ENCODE measurements at places on chromosomes 11 and 22.

DNA sequence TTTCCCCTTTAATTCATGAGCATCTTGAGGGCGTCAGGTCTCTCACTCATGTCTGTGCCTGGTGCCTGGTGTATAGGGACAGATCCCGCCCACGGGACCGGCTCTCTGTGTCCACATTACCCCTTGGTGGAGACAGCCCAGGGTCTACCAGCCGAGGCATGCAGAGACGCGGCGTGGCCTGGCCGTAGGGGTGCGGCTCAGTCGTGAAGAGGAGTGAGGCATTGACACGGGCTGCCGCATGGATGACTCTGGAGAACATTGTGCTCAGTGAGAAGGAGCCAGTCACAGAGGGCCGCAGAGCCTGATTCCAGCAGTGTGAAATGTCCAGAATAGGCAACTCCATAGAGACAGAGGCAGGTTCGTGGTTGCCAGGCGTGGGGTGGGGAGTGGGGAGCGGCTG is 209.8 kb downstream of the TBC1D22A start:
- DNase-seq, result no peak

GRCh38 chr22:33192156-33192555 is 134.0 kb upstream of the SYN3 start:
- no peak for DNase-seq

DNA sequence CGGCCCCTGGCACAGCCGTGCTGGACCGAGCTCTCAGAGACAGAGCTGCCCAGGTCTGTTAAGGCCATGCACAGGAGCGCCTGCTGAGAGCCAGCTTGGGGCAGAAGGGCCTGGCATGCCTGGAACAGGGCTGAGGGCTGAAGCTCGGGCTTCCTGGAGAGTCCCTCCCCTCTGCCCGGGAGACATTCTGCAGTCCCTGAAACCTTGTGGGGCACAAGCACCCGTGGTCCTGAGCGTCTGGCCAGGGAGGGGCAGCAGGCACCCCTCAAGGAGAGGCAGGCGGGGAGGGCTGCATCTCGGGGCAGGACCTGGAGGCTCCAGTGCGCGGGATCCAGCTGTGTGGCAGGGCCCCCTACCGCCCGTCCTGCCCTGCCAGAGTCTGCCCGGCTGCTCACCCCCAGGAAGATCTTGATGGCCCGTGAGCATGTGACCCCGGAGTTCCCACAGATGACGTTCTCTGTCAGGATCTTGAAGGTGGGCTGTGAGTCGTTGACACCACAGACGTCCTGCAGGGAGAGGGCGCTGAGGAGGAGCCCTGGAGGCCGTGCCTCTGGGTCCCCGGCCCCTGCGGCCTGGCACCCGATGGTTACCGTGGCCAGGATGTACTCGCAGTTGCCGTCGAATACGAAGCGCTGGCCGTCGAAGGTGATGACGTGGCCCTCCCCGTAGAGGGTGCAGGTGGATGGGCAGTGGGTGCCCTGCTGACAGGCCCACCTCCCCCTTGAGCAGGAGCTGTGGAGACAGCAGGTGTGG is 10.9 kb downstream of the MUC6 start:
- no peak for DNase-seq

DNA sequence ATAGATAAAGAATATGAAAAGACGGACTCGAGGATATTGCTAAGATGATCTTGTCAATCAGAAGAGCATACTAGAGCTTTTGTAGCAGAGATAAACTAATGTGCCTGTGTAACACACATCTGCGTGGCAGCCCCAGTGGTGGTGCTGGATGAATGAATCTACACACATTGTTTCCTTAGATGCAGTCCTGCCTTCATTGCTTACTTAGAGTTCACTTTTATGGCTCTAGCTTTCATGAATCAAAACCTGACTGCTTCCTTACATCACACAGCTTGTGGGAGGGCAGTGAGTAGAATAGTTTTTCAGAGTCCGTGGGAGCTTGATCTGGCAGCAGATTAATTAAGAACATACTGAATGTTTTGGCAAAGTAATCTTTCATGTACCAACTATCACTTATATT is 83.7 kb downstream of the EXT2 start:
- no peak for DNase-seq

DNA sequence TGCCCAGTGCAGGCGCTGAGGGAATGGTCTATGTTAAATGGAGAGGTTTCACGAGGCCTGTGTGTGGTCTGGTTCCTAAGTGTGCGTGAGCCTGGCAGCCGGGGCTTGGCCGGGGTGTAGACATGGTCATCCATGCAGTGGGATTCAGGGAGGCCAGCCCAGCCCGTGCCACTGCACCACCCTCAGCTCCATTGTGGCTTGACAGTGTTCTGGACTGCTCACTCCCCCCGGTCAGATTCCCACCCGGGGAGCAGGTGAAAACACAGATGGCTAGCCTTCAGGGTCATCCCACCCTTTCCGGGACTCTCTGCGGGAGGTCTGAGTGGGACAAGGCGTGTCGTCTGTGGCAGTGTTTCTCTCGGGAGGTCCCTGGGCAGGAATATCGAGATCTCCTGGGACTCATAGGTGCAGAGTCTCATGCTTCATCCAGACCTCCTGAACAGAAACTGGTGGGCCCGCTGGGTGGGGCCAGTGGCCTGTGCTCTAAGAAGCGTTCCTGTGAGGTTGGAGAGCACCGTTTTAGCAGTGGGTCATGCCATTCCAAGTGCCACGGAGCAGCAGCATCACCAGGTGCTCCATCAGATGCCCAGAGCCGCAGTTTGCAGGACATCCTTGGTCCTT is 52.3 kb downstream of the ST14 start:
- DNase-seq, result no peak

- DNase-seq, result no peak
Measured at GRCh38 chr22:44382116-44383038, 69.6 kb upstream of the SHISAL1 start.

DNA sequence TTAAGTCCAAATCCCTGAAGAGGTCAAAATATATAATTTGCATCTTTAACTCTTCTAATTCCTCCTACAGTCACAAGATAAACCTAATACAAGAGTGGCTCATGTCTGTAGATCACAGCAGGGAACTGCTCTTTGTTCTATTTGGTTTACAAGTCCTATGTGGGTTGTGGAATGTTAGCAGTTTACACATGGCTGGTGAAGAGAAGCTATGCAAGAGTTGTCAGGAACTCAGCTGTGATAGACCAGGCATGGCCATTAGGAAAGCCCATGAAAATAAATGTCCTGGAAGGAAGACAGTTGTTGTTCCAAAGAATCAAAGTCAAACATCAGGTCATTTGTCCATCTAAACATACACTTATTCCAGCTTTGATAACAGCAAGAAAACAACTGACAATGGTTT is 312.4 kb upstream of the PITPNB start:
- peak; percentile 47 for DNase-seq

DNA sequence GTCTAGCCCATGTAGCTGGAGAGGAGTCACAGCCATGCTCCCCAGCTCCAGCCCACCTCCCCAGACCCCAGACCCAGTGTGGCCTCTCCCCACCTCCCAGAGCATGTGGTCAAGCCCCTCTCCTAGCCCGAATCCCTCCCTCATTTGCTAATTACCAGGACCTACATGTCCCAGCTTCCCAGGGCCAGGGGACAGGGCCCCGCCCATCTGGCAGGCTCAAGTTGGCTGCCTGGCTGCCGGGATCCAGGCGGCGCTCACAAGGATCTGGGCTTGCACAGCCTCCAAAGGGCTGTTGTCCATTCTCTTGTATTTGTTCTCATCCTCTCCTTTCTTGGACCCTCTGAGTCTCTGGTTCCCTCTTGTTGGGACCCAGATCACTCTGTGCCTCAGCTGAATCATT is 4.6 kb upstream of the MIF start:
- DNase-seq, result no peak

DNA sequence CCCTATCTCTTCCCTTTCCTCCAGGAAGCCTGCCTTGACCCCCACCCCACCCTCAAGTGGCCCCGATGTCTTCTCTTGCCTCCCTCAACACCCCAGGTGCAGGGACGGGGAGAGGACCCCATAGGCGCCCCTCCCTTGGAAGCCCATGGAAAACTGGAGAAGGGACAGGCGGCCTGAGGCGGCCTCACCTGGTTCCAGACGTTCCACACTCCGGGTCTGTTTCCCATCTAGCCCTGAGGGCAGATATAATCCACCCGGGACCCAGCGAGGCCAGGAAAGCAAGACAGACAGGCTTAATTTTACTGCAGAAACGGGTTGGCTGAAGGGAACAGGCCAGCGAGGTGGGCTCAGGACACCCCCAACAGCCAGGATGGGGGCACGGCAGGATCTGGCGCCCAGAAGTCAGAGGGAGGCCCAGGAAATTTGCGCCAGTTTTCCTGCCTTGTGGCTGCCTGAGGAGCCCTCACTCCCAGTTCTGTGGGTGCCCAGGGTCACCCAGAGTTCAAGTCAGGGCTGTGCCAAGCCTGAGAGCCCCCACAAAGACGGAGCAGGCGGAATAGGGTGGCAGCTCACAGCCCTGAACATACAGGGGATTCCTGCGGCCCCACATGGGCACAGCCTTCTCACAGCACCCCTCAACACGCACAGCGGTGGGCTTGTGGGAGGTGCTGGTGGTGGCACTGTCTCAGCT is 3.0 kb upstream of the SIGIRR start:
- no peak for DNase-seq

- DNase-seq, result no peak
Measured at GRCh38 chr22:36858156-36858555, 2.6 kb upstream of the NCF4 start.

DNA sequence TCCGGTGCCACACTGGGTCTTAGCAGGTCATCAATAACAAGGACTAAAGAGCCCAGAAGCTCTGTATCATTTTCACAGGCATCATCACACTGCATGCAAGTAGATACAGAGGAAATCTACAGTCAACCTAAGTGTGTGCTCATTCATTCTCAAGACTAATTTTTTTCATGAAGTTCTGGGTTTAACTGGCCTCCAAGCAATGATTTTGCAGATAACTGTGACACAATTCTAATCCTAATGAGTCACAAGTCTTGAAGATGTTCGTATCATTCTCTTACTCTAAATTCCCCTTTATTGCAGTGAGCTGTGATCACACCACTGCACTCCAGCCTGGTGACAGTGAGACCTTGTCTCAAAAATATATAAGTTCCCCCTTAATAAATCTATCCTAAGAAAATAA is 2.5 kb downstream of the OR52W1 start:
- DNase-seq, result no peak

- no peak for DNase-seq
Measured at GRCh38 chr11:10158461-10158860, 135.6 kb downstream of the SBF2 start.

DNA sequence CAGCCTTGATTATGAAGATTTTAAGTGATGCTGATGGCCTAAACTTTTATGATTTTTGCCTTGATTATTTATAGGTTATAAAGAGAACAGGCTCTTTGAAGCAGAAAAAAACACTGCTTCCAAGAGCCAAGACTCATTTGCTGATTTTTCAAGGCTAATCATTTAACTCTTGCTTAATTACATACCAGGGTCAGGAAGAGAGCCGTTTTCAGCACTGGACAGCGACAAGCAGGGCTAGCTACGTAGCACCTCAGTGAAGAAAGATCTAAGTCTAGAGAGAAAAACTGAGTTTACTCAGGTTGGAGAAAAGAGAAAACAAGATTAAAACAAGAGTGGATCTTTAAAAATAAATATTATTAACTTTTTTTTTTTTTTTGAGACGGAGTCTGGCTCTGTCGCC is 615.4 kb upstream of the B3GAT1 start:
- peak; percentile 78 for DNase-seq

Data from left renal pelvis (tissue), 4 donors.